ENCODE measurements at places on chromosomes 2 and 18.

DNA sequence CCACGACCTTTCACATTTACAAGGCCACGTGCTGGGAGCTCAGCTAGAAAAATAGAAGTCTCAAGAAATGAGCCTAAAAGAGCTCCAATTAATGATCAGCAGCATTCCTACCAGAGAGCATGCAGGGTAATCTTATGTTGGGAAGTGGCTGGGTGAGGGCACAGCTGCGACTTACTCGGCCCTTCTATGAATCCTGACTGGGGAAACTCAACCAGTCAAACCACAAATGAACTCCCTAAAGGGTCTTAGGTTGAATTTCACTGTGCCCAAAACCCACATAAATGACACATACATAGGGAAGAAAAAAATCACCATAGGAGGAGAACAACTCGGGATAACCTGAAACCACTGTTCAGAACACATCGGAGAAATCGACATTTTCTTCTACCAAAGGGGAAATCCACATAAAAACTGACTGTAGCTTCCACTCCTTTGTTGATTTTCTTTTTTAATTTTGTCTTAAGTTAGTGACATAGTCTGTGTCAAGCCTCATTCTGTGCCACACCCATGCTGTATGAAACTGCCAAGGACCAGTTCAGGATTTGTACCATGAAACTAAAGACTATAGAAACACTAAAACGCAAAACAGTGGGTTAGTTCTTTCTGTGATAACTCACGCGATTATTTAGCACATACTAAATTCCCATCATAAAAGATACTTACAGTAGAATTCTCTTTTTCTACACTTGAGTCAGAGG, 54.7 kb downstream of the UXS1 start:
- DNase-seq, result peak; percentile 32

DNA sequence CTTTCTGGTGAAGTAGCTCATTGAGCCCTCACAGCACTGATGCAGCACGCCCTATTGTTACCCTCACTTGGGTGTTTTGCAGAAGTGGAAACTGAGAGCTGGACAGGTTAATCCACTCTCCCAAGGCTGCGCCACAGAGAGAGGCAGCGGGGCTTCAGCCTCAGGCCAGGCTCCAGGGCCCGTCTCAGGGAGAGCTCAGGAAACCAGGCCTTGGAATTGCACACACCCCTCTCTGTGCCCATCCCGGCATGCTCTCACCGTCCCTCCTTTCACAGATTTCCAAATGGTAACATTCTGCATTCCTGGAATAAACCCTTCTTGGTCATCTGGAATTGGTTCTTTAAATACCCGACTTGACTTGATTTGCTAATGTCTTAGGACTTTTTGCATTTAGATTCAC, 51.5 kb downstream of the TWIST2 start:
- DNase-seq, result no peak

- no peak for DNase-seq
Measured at GRCh38 chr2:112933261-112933660, 22.3 kb downstream of the IL37 start.

GRCh38 chr2:206112846-206113547, 27.0 kb upstream of the INO80D start:
- DNase-seq, result peak; percentile 52

Measured in NB4 (cell line).